ENCODE measurements at places on chromosomes 2 and 18.
A peak's percentile ranks its signal among the peaks of the same experiment; 100 is the strongest.

DNA sequence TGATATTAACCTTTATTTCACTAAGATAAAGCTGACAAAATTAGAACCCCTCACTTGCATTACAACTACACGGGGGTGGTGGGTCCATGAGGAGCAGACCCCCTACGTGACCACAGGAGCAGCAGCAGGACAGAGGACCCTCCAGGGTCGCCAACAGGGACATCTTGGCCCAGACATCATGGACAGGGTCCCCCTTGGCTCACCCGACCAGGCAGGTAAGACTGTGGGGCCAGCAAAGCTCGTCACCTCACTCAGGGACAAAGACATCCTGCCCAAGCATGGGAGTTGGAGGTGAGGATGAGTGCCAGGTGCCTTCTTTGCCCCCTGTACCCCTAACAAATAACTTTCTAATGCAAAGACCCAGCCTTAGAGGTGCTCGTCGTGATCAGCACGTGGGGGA lies 111.3 kb upstream of the RAB6C start:
- no peak for DNase-seq

- no peak for DNase-seq
These were observed 160.4 kb downstream of the GULP1 start for GRCh38 chr2:188452084-188452483.

- no peak for DNase-seq
These were observed 136.9 kb downstream of the UXS1 start for GRCh38 chr2:106057206-106057605.

DNA sequence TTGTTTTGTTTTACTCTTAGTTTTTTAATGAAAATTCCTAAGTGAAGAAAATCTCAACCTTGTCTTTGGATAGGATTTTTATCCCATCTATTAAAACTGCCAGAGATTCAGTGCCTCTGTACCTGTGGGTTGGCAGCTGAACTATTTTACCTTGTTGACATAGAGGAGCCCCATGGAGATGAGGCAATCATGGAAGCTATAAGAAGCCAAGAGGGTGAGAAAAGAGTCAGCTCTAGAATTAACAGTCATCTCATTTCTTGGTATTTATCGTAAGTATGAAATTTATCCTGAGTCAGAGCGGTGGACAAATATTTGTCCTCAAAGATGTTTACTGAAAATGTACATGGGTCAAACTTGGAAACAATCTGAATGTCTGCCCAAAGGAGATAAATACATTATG lies 35.8 kb upstream of the PGAP1 start:
- DNase-seq: no peak

- DNase-seq: peak; percentile 77
These were observed 123.0 kb downstream of the AGAP1 start for GRCh38 chr2:235616885-235617284.

DNA sequence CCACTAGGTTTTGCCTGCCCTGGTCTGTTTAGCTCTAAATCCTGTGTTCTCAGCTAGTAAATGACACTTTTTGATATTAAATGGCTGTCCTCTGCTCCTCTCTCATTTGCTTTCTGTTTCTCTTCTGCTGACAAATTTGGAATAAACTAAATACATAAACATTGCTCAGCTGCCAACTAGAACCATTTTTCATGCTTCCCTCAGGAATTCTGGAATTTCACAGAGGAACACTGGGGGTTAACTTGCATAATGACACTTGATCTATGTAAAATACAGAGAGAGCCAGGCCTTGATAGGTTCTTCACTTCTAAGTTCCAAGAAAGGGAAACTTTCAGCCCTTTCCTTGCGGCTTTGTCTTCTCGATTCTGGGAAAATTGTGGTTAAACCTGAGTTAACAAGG lies 450.6 kb upstream of the ST6GAL2 start:
- peak; percentile 27 for DNase-seq
